Kidney capillary endothelial cell (primary cell): ENCODE measurements at places on chromosomes 5 and 9.

GRCh38 chr9:12448246-12448645 is 244.9 kb upstream of the TYRP1 start:
- DNase-seq = no peak

DNA sequence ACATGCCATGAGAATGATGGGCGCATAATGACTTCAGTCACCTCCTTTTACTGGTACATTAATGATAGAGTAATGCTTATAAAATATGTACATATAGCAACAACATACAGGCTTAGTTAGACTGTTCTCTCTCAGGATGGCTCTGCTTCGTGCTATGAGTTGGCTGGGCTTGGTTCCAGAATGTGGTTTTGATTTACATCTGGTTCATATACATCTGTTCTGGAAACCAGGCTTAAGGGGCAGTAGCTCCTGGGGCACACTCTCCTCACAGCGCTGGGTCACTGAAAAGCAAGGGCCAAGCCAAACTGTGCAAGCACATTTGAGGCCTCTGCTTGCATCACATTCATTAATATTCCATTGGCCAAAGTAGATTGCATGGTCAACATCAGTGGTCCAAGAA is 44.9 kb downstream of the PCSK1 start:
- DNase-seq = no peak

DNA sequence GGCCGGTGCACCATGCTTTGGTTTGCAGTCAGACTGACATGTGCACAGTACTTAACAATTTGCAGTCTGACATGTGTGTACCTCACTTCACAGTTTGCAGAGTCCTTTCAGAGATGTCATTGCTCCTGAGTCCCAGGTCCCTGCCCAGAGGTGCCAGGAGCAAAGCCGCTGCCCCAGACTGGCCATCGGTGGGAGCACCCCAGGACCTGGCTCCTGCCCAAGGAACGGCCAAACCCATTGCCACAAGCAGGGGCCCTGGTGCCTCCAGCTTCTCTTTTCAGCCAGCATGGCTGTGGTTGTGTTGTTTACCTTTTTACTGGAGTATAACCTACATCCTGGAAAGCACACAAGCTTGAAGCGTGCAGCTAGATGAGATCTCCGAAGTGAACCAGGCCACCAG is 28.6 kb downstream of the RASGEF1C start:
- no peak for DNase-seq

- no peak for DNase-seq
These were observed 45.3 kb downstream of the ICE1 start for GRCh38 chr5:5467737-5468136.

GRCh38 chr9:115038178-115038577 is 79.8 kb downstream of the TNC start:
- no peak for DNase-seq

GRCh38 chr9:114246558-114246957 is 76.3 kb upstream of the ORM1 start:
- no peak for DNase-seq

DNA sequence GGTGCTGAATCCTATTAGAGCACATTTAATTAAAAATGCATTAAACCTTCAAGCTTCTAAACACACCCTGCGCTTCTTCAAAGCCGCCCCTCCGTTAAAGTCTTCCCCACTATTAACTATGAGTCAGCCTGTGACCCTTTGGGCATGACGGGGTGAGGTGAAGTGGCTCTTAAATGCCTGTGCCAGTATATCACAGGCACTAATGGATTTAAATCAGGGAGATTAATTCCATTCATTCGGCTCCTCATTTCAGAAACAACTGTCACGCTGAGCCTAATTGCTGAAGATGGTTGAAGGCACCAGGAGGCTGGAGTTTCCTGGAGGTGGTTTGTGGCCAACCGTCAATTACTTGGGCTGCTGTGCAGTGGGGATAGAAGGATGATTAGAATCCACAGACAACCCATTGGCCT is 192.6 kb upstream of the MSX2 start:
- no peak for DNase-seq

DNA sequence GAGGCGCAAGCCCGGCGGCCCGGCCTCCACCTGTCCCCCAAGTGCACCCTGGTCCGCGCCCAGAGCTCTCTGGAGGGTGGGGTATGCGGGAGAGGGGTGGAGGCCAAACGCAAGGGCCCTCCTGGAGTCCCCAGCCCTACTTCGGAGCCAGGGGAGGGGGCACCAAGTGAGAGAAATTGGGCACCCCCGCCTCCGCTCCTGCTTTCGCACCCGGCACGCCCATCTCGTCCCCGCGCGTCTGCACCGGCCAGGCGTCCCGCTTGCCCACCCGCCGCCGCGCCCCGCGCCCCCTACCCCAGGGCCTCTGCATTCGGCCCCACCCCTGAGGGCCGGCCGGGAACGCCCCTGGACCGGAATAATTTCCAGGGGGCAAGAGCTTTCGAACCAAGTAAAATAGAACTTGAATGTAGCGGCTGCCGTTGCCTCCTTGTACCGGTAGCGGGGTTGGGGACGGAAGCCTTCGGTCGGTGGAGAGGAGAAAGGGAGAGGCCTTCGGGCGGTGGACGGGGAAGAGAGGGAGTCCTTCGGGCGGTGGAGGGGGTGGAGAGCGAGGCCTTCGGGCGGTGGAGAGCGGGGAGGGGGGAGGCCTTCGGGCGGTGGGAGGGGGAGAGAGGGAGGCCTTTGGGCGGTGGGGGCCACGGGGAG is 694 bp upstream of the PHPT1 start:
- no peak for DNase-seq

DNA sequence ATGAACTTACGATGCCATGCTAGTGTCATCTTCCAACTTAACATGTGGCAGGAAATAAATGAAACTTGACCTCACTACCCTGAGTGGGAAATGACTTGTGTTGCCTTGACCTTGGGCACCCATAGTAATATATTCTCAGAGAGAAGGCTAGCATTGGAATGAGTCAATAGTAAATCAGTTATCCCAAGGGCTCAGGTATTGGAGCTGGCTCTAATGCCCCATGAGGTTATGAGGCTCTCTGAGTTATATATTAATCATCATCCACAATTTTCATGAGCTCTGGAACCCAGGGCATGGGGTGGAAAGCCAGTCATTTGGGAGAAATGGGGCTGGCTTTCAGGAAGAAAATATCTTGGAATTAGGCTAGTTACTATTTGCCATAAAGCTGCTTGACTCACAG is 42.4 kb upstream of the SMIM32 start:
- no peak for DNase-seq

DNA sequence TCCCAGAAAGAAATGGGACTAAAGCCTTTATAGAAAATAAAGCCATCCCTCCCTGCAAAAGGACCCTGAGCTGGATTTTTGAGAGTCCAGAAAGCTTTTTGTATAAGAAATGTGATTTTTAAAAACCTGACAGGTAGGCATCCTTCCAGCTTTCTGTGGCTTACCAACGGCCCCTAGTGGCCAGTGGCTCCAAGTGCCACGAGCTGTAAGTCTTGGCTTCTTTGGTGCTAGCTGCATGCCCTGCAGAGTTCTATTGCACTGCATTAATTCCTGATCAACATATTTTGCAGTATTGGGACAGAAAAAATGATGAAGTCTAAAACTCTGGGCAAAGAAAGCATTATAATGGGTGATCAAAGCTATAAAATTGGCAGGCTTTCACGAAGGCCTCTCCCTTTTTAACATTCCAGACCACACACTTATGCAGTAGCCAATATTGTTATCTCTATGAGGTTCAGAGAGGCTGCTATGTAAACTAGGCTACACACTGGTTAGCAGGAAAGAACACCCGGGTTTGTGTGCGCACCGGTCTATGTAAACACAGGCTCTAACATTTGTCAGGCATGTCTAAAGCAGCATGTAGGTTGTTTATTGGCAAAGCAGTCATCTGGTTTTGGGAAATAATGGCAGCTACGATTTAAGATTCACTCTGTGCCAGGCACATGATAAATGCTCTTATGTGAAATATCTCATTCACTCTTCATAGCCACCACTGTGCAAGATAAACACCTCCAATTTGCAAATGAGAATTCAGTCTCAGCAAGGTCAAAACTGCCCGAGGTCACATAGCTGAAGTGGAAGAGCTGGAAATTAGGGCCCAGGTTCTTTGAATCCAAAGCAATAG is 55.2 kb downstream of the NMUR2 start:
- peak; percentile 4 for DNase-seq

DNA sequence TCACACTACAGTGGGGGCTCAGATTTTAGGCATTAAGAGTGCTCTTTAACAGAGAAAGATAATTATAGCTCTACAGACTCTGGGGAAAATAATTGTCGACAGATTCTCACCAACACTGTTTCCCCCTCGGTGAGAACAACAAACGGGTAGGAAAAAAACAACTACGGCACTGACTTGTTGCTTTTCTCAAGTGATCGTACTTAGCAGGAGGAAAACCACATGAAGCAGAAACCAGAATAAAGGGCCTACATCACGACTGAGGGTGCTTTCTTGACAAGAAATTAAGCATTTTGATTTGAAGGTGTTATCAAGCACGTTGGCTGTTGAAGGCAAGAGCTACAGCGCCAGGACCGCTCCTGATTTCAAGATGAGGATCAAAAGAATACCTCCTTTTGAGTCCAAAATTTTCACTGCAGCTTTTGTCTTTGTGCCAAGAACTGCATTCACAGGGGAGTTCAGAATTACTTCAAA is 27.2 kb upstream of the CER1 start:
- DNase-seq = no peak
